ENCODE measurements at places on chromosomes 6 and 20.
A peak's percentile ranks its signal among the peaks of the same experiment; 100 is the strongest.

DNA sequence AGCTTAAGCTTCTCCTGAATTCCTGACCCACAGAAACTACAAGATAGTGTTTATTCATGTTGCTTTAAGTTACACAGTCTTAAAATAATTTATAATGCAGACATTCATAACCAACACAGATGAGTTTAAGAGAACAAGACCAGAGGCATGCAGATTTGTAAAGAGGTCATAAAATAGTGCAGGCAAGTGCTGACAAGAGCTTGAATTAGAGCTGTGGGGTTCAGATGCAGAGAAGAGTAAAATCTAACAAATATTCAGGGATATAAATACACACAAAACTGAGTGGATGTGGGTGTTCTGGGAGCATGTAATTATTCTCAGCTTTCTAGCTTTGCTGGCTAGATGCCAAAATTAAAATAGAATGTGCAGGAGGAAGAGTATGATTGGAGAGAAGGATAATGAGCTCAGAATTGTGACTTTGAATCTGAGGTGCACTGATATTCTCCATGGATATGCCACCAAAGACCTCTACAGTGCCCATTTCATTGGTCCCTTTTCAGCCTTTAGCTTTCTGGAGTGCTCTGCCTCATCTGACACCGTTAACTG is 291.9 kb upstream of the SGK1 start:
- no peak for DNase-seq

DNA sequence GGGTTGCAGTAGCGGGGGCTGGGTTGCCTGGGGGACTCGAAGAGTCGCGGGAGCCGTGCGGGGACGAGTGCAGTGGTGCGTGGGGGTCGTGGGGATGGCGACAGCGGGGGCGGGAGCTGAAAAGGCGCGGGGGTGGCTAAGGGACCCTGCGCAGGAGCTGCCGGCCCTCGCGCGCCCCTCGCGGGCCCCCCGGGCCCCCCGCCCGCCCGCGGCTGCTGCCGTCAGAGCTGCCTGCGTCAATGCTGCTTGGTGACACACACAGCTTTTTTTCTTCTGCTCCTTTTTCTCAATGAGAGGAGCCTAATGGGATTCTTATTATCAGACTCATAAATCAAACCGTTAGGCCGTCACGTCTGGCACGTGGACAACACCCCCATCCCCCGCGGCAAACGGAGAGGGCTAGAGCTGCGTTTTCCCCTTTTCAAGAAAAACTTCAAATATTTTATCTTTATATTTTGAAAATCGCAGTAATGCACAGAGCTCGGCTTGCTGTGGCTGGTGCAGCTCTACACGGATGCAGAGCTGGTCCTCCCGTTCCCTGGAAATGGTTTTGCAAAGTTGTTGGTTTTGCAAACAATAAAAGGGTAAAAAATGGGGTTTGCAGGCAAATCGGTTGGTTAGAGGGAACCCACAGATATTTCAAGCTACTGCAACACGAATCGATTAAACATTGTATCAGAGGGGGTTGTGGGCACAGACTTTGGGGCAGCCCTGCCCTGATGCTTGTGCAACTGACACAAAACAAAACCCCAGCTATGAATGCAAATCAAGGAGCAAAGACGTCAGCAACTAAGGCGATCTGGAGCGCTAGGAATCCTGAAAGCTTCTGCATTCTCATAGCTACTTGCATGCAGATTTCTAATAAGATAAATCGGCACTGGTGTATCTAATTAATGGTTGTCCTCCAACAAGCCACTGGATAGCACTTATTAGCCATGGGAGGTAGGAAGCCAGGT is 161.4 kb downstream of the TBXT start:
- no peak for DNase-seq

DNA sequence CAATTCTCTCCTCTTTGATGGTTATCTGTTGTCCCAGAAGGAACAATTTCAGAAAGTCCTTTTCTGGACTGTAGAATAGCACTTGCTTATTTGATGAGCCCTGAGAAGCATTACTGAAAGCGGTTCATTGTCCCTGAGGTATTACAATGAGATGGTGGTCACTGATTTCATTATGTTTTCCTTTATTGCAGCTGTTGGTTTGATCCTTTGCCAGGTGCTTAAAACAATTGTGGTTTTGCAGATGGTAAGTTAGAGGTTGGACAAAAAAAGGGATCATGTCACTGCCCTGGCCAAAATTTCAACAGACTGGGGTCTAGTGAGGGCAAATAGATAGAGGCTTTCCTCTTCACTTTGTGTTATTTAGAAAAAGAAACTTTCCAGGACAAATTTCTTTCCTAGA is 61.9 kb downstream of the ESR1 start:
- no peak for DNase-seq

- DNase-seq, result no peak
These were observed 686.9 kb upstream of the CITED2 start for GRCh38 chr6:140061110-140062042.

- no peak for DNase-seq
These were observed 43.6 kb upstream of the IER3 start for GRCh38 chr6:30787954-30788353.

DNA sequence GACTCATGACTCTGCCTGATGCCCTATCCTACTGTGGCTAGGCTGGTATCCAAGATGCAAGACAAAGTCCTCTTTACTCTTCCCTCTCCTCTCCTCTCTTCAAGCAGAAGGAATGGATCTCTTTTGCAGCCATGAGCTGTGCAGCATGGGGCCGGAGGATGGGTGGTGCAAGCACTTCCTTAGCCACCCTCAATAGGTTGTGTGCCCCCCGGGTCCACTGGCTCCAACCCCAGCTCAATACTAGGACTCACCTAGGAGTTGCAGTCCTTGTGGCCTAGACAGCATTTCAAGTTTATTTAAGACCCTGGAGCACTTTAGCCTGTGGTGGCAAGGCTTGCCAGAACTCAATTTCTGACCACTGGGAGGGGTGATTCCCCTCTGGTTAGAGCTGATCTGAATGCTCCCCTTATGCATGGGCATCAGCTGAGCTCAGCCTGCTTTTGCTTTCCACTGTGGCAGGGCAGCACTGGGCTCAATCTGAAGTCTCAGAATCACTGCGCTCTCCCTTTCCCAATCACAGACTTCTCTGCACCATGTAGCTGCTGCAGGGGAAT is 29.0 kb upstream of the GRM4 start:
- DNase-seq, result no peak

- DNase-seq, result no peak
These were observed 41.1 kb downstream of the MC3R start for GRCh38 chr20:56289652-56290051.

GRCh38 chr6:98539741-98540140 is 294.6 kb upstream of the POU3F2 start:
- no peak for DNase-seq

DNA sequence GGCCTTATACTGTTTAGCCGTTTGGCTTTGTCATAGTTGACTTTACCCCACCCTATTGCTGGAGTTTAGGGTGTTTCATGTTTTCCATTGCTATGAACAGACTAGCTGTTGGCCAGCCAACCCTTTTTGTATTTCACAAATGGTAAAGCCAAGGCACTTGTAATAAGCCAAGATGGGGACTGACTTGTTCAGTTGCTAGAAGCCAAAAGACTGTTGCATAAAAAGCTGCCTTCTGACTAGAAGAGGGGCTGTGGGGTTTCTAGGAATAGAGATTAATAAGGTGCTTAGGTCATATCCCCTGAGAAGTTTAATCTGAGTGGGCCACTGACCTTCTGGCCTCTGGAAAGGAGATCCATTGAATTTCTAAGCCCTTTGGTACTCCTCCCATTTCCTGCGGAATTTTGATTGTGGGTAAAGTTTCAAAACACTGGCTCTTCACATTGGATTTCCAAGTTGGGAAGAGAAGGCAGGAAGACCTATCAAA is 211.1 kb downstream of the PLCB4 start:
- DNase-seq, result no peak

DNA sequence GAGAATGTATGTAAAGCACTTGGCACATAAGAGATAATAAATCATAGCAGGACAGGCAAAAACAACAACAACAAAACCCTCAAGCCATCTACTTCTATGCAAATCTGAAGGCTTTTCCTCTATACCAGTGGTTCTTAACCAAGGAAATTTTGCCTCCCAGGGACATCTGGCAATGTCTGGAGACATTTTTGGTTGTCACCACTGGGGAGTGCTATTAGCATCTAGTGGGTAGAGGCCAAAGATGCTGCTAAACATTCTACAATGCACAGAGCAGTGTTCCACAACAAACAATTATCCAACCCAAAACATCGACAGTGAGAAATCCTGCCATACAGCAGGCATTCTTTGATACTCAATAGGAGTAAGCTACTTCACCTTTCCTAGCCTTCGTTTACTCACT is 28.2 kb downstream of the NDRG3 start:
- DNase-seq, result peak; percentile 50

- DNase-seq, result no peak
These were observed 860.5 kb downstream of the DHX35 start for GRCh38 chr20:39822667-39823066.

DNA sequence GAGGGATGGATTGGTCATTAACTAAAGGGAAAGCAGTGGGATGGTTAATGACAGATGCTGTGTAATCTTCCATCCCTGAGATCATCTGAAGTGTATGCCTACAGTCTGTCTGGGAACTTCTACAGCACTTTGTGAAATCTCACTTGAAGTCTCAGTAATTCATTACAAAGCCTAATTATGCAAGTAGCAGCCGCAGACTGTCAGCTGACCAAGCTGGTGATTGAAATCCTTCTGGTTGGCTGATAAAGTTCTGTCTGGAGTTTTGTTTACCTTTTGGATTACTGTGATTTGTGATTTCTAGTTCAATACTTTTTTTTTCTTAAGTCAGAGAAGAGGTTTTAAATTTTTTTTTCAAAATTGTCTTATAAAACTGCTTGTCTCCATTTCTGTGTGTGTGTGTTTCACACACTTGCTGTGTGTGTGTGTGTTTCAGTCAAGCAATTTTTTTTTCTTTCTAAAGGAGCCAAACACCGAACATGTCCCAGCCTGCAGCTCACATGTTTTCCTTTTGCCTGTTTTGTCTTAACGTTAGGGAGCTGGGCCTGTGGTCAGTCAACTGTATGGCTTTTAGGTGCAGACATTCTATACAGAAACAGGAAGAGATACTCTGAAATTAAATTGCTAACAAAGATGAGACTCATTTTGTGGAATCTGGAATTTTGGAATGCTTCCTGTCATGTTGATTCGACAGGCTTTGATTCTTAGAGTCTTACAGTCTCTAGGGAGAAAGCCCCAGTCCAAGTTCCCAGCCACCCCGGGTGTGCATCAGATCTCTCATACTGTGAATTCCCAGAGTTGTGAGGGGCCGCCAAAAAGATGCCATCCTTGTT is 28.5 kb upstream of the ADGRF4 start:
- DNase-seq, result no peak

- no peak for DNase-seq
These were observed 347.6 kb downstream of the CDC5L start for GRCh38 chr6:44734886-44735629.

GRCh38 chr6:20541382-20541781 is 7.1 kb downstream of the CDKAL1 start:
- DNase-seq, result no peak

GRCh38 chr6:3740551-3741476 is 10.7 kb downstream of the PXDC1 start:
- DNase-seq, result no peak

GRCh38 chr20:32524829-32525501 is 60.2 kb downstream of the NOL4L start:
- no peak for DNase-seq

GRCh38 chr6:36227379-36228228 is 31.1 kb downstream of the BRPF3 start:
- DNase-seq, result no peak

DNA sequence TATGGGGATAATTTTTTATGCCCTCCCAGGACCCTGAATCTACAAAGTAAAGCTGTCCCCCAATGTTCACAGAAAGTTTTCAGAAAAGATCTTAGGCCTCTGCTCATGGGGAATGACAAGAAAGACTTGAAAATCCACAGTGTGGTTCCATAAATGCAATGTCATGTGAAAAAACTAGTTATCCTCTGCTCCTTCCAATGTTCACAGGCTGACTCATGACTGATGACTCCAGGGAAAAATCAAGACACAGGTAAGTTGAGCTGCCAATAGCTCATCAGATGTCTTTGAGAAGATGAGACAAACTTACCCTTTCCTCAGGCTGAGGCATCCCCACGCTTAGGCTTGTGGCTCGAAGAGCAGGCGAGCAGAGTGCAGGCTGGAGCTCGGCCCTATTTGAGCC is 14.8 kb upstream of the BCLAF1 start:
- DNase-seq, result no peak

GRCh38 chr20:50278684-50279531 is 88.3 kb downstream of the CEBPB start:
- no peak for DNase-seq

DNA sequence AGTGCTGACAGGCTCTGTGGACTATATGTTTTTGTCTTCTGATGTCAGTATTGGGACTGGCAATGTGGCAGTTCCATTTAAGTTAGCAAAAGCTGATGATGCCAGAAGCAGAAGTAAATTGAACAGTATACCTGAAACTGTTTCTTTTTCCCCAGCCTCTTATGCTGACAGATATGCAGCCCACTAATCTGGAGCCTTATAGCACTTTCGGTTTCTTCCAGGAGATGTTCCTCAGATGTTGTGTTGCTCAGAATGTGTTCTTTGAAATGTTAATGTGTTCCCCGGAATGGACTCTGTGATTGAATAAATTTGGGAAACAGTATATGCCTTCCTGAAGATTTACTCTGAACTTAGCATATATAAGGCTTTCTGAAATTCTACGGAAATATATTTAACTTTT is 80.7 kb upstream of the MRAP2 start:
- no peak for DNase-seq

Measured in CD8-positive, alpha-beta memory T cell (primary cell).